ENCODE measurements at places on chromosomes 5 and 9.
A peak's percentile ranks its signal among the peaks of the same experiment; 100 is the strongest.

GRCh38 chr9:98514841-98515240 is 193.9 kb downstream of the GABBR2 start:
- no peak for DNase-seq

DNA sequence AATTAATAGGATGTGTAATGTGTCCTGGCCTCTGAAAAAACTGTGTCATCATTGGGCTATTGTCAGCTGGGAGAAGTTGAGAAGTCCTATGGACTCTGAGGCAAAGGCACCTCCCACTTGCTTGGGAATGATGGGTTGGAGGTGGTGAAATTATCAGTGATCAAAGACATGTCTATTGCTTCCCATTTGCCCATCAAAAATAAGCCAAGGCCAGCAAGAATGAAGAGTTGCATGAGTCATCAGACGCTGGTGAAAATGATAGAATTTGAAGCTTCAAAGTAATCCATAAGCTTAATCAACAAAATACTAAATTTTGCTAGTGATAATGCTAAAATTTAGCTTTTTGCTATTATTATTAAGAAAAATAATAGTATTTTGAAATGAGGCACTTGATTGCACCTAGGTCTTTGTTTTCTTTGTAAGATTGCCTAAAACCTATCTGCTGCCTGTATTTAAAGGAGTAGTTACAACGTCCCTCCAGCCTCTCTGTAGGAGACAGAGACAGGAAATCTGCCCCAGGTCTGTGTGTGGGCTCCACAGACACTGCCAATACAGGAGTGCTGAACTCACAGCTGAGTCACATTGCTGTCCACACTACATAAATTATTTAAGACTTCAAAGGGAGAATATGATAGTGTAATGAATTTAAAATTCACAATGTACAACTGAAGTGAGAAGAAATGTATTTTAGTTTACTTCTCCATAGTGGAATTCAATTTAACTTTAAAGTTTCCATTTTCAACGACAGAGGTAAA is 48.4 kb upstream of the APC start:
- DNase-seq: no peak

- DNase-seq: no peak
These were observed 7.0 kb downstream of the DIPK1B start for GRCh38 chr9:136719195-136719880.

GRCh38 chr9:127421057-127421456 is 3.1 kb upstream of the ZNF79 start:
- DNase-seq: no peak

DNA sequence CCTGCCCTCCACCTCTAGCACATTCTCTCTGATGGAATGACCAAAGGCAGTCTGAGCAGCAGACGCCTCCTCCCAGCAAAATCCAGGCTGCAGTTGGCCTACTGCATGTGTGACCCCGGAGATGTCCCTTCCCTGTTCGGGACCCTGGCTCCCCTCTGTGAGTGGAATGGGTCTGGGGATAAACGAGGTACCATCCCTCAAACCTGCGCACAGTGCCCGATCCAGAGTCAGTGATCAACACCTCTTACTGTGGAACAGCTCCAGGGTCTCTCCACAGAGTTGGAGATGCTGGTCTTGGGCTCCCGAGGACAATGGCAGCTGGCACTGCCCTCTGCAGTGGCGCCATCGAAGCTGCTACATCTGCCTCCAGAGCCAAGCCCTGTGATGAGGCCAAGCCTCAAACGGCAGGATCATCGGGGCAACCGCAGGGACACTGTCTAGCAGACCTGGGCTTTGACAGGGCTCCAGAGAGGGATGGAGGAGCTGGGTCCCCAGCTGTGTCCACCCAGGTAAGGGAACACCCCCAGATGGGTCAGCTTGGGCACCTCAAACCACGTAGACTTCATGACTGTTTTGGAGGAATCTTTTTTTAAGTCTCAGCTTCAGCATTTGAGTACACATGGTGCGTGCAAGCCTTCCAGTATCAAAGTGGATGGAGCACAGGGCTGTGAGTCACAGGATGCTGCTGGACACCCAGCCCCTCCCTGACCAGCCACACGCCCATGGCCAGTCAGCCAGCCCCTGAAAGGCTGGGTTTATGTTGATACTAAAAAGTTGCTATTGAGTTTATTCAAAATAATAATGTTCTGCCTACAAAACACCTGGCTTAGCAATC is 13.0 kb downstream of the MED10 start:
- no peak for DNase-seq

GRCh38 chr5:135657536-135658305 is 78.9 kb upstream of the CXCL14 start:
- DNase-seq: no peak

GRCh38 chr9:114287763-114288192 is 35.1 kb upstream of the ORM1 start:
- DNase-seq: no peak

GRCh38 chr5:11770310-11770709 is 133.9 kb downstream of the CTNND2 start:
- DNase-seq: no peak

- DNase-seq: no peak
These were observed 42.8 kb downstream of the MCCC2 start for GRCh38 chr5:71629950-71630349.

GRCh38 chr5:131634666-131634995 is 398 bp downstream of the RAPGEF6 start:
- DNase-seq: peak; percentile 75

- no peak for DNase-seq
These were observed 137.7 kb upstream of the LMX1B start for GRCh38 chr9:126475933-126476555.

- no peak for DNase-seq
These were observed 166.4 kb downstream of the CDH6 start for GRCh38 chr5:31359839-31360238.

- DNase-seq: no peak
These were observed 42.7 kb upstream of the AKNA start for GRCh38 chr9:114430457-114430856.

DNA sequence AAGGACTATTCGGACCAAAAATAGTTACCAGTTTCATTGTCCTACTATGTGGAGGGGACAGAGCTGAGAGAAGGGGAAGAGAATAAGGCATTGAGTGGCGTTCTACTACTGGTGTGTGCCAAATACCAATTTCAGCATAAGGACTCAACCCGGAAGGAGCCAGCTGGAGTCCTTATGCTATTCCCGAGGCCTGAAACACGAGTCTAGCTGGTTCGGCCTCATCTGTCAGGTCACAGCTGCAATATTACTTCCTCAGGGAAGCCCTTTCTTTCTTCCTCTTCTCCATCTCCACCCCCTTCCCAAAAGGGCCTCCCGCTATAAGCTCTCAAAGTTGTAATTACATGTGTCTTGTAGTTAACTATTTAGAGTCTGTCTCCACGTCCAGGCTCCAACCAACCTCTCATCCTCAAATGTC is 20.5 kb upstream of the FER start:
- no peak for DNase-seq

DNA sequence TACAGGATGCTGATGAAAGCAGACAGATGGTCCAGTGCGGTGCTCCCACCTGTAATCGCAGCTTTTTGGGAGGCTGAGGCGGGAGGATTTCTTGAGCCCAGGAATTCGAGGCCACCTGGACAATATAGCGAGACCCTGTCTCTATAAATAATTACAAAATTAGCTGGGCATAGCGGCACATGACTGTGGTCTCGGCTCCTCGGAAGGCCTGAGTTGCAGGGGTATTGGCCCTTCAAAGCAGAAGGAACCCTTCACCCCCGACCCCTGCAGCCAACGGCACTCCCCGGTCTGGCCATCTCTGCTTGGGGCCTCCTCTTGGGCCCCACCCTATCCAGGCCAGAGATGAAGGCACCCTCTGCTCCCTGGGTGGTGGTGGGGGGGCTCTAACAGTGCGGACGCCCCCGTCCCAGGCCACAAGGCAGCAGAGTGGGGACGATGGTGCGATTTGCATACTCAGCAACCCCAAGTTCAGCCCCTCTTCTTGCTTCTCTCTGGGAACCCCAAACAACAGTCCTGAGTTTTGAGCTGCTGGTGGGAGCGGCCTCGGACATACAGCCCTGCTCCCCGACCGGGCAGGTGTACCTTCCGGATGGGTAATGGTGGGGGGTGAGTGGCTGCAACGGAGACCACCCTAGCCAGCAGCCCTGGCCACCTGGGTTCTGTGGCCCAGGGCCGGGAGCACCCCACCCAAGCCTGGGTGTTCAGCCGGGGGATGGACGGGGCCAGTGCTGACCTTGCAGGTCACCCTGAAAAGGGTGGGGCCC is 50.7 kb downstream of the NACC2 start:
- DNase-seq: no peak

DNA sequence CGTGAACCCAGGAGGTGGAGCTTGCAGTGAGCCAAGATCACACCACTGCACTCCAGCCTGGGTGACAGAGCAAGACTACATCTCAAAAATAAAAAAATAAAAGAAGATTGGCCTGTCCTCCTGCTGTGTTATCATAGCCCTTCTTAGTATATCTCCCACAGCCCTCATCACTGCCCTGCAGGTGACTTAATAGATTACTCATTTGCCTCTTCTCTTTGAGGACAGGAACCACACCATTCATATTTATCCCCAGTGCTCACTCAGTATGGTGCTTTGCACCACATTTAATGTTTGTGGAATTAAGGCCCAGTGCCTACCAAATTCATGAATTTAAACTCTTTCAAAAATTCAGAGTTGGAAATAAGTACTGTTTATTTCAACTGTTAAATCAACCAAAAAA is 10.3 kb downstream of the IDNK start:
- no peak for DNase-seq

DNA sequence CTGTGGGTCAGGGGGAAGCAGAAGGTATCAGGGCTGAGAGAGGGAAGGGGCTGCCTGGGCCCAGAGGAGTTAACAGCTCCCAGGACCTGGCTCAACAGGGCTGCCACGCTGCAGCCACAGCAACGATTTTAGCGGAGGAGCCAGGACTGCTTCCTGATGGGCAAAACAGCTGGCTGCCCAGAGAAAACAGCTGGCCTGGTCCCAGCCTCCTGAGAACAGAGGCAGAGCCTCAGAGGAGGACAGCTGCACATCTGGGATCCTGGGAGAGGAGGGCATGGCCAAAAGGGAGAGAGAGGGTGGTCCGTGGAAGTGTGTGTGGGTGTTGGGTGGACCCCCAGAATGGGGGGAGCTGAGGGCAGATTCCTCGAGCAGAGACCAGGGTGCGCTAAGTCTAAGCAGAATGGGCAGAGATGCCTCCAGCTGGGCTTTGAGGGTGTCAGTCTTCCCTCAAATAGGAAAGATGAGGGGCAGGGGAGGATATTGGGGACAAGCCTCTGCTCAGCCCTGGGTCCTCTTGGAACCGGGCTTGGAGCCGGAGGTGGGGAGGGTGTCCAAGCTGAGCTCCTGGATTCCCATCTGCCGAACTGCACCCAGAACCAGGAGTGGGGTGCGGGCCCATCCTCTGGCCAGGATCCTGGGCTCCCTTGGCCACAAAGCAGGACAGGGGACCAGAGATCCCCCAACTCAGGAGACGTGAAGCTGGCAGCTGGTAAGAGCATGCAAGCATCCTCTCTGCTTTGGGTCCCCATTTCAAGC is 9.1 kb upstream of the CERCAM start:
- no peak for DNase-seq

DNA sequence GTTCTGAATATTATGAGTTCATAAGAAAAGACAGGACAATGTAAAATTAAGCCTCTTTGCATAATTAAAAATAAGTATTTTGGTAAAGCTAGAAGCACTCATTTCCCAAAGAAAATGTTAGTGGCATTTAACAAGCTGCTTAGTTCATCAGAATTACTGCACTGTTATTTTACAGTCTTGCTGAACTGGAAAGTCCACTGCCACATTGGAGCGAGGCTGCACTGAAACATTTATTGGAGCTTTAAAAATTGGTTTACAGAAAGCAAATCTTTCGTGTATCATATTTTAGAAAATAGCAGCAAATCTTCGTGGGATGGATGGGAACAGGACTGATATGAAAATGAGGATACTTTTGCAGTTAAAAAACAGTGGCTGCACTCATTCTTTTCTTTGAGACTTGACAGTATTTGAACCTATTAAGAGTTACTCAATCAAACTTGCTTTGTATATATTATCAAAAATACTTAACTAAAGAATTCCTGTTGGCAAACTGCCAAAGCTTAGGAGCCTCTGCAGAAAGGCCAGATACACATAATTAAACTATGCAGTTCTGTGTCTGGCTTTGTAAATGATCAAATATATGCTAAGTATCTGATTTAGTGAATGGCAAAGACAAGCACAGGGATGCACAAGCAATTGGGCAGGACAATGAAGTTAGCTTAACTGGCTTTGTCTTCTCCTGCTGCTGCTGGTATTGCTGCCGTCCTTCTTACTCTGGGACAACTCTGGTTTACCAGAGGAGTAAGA is 16.5 kb upstream of the FBXL7 start:
- no peak for DNase-seq

DNA sequence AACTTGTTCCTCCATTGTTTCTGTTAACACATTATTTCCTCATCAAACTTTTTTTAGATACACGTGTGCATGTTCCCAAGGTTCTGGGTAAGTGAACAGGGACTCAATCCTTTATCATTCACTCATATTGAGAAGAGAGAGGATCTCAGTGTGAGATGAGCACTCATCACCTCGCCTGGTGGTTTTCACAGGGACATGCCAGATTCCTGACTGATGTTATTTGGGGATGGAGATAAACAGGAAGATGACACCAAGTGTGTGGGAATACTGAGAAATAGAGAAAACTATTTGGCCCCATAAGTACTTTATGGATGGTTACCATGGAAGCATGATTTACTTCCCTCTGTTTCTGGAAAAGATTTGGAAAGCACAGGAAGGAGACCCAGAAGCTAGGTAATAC is 533.3 kb upstream of the DMAC1 start:
- DNase-seq: no peak

DNA sequence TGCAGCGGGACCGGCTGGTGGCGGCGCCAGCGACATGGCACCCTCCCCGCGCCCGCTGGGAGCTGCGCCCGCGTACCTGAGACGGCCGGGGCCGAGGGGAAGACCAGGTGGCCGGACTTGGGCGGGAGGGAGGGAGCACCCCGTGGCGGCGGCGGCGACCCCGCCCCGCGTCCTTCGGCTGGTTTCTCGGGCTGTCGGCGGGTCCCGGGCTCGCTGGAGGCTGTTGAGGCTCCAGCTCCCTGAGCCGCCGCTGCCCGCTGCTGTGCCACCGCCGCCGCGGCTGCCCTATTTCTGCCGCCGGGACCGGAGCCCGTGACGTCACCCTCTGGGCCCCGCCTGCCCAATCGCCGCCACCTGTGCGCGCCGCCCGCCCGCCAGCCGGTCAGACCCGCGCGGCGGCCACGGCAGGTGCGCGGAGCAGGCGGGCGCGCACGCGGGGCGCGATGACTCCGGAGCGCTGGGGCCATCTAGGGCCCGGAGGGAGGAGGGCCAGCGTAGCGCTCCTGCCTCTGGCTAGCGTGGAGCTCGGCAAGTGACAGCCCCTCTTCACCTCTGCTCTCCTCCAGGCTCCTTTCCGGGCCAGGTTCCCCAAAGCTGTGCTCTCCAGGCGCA is at the start of gene FSTL4:
Gene FSTL4 (minus strand): TSS at position 293 of the 612 bp plus-strand sequence.
- DNase-seq: peak; percentile 23

GRCh38 chr5:1016036-1016435 is 7.4 kb downstream of the NKD2 start:
- DNase-seq: no peak

GRCh38 chr5:74516211-74516636 is 124.3 kb downstream of the ENC1 start:
- DNase-seq: no peak
